ENCODE measurements at places on chromosomes 3 and 15.

DNA sequence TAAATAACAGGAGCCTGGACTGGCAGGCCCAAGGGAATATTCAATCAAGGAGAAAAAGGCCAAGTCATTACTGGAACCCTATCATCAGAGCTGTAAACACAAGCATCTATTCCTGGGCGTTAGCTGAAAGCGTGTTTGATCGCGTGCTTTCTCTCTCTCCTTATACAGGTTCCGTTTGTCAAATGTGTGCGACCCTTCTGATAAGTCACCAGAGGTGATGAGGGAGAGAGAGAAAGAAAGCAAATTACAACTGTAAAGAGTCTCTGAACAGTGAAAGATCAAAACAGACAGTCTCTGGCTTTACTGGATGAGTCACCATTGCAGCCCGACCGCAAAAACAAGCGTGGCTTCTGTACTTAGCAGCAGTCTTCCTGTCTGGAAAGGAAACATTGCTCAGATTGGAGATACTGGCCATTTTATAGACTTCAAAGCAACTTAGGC lies 39.5 kb upstream of the TPRG1 start:
- no peak for DNase-seq

DNA sequence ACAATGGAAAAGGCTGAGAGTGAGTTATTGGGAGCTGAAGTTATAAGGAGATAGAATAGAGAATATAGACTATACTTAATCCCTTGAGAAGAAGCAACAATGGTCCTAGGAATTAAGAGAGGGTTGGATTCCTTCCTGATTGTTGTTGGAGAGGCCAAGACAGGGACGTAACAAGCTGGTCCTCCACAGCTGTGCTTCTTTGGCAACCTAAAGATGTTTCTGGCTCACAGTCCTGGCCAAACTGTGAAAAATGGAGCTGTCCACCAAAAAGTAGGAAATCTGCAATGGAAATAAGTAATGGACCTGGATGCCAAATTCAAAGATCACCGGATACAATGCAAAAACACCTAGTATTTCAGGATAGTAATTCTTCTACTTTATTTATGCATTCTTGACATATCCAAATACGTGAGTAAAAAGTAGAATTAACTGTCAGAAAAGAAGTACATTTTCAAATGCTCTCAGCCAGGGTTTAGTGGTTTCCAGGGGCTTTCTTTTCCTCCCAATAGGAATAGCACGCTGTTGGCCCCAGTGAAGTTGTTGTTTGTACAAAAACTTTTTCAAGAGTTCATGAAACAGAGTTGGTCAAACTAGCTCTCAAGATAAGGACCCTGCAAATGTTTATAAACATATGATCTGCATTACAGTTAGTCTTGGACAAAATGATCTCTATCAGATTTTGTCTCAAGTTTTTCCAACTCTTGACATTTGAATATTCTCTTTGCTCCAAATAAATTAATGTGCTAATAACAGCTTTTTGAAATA lies 28.3 kb downstream of the CERS3 start:
- no peak for DNase-seq

DNA sequence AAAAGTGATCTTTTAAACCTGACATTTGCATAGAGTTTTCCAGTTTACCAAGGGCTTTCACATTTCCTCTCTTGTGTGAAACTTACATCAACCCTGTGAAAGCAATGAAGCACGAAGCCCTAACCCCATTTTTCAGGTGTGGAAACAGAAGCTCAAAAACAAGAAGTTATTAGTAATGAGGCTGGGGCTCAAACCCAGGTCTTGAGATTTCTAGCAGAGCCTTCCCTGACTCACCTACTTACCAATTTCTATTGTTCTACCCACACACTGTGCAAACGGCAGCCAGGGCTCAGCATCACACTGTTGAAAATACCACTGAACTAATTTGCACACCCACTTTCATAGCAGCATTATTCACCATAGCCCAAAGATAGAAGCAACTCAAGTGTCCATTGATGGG lies 117.8 kb upstream of the IGF1R start:
- DNase-seq, result peak; percentile 46

GRCh38 chr15:56772868-56773639 lies 39.7 kb upstream of the ZNF280D start:
- no peak for DNase-seq

GRCh38 chr15:29133321-29133720 lies 136.3 kb downstream of the NSMCE3 start:
- DNase-seq, result no peak

DNA sequence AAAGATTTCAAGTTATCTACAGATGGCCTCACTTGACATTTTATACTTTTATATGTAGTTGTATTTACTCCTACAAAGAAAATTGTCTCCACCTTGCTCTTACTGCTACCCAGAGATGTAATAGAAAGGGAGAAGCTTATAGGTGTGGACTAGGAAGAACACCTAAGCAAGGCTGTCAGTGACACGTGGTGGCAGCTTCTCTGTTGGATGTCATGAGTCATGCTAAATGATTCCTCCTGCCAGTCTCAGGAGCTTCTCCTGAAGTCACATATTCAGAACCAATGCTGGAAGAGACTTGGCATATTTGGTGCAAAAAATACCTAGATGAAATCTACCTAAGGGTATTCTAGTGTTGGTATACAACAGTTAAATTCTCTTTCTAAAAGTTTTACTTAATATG lies 184.7 kb downstream of the LRRC3B start:
- no peak for DNase-seq

DNA sequence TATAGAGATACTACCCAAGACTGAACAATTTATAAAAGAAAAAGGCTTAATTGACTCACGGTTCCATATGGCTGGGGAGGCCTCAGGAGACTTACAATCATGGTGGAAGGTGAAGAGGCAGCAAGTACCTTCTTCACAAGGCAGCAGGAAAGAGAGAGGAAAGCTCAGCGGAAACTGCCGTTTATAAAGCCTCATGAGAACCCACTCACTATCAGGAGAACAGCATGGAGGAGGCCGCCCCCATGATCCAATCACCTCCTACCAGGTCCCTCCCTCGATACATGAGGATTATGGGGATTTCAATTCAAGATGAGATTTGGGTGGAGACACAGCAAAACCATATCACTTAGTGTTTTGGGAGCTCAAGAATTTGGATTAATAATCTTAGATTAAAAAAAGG lies 240.2 kb downstream of the UACA start:
- DNase-seq, result no peak

GRCh38 chr3:55538158-55538557 lies 51.1 kb upstream of the WNT5A start:
- DNase-seq, result no peak

DNA sequence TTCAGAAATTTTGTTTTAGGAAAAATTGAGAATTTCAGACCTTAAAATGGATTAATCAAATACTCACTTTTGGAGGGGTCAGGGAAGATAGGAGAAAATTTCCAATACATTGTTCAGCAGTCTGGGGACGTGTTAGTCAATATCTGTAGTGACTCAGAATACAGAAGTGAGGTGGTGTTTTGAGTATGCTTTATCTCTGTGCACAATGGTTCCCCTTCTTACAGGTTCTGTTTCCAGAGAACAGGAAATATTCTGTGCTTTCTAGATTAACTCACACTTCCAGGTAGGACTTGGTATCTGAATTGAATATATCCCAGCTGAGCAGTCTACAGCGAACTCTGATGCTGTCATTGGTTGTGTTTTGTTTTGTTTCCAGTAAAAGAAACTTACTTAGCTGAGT lies 30.7 kb upstream of the CCDC54 start:
- DNase-seq, result no peak

DNA sequence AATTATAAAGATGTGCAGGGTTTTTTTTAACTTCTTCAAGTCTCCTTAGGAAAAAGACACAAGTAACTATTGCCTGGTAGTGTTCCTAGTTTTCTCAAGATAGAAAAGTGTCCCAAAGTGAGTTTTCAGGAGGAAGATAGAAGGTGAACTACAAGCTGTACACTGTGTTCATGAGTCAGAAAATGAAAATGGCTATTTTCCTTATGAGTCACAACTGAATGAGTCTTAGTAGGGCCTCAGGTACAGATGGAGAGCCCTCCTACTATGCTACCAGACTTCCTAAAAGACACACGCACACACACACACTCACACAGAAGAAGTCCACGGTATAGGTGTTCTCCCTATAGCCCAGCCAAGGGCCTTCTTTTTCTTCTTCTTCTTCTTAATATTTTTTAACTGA lies 3.1 kb downstream of the MYO1E start:
- no peak for DNase-seq

DNA sequence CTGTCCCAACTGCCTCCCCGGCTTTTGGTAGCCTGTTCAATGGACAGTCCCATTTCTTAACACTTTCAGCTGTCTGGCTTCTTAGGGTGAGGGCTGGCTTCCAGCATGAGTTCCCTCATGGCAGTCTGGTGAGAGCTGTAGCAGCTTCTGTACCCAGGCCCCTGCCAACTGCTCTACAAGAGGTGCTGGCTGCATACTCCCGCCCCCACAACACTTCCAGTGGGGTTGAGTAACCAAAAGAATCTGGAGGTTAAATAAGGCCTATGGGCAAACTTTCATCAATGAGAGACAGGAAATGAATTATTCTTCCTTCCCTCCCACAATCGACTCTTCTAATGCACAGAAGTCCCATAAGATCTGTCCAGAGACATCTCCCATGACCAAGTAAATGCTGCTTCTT lies 145.0 kb downstream of the NEK10 start:
- no peak for DNase-seq

All from putamen (tissue), 1 donor.